GM06990 (cell line): ENCODE measurements at places on chromosomes 7 and 10.

- no peak for DNase-seq
Observed at GRCh38 chr10:77180104-77180503, 457.5 kb downstream of the KCNMA1 start.

- no peak for DNase-seq
Observed at GRCh38 chr7:81273601-81274397, 354.9 kb upstream of the SEMA3C start.

DNA sequence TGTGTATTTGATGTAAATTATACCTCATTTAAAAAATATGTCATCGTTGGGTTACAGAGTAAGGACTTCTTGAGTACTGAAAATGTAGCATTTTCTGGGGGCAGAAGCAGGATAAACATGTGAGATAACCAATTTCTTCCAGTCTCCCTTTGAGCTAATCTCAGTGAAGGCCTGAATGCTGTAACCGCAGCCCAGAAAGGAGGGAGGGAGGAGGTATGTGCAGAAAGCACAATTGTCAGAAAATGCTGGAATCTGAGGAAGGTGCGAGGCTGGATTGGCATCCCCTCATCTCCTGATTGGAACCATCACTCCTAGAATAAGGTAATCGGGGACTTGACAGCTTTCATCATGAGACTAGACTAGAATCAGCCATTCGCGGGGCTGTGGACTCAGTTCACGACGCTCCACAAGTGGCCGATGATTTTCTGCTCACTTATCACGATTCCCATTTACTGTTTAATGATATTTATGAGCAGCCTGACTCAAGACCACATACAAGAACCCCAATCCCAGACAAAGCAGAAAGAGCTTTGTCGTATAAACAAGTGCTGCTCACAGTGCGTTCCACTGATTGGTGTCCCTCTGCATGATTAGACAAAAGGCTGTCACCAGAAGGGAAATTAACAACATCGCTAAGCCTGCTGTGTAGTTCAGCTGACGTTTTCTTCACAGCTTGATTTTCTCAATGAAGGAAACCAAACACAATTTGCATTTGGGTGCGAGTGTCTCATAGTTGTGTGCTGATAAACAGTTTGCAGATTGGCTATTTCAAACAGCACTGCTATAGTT, 93.2 kb downstream of the SVIL start:
- no peak for DNase-seq

- DNase-seq: no peak
Observed at GRCh38 chr10:76161301-76161582, 729.8 kb downstream of the LRMDA start.

DNA sequence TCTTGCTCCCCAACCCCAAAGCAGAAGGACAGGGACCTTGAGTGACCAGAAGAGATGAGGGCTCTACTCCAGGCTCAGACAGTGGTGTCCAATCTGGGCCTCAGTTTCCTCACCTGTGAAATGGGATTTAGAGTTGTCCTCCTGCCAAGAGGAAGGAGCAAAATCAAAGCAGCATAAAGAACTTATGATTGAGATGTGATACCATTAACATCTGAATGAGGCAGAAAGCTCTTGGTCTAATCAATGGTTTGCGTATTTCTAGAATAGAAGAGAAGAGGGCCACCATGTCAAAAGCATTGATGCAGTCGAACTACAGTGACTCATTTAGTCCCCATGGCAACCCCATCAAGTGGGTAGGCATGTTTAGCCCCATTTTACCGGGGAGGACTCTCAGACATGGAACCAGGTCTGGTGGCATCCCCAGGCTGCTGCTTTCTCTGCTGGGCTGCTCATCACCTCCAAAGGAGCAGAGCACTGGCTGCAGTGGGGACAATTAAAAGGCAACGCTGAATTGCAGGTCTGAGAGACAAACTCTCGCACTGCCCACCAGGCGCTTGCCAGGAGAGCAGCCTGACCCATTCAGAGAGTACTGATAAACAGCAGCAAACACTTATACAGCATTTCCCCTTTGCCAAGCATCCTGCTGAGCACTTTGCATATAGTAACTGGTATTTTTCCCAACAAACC, 175.9 kb downstream of the NEURL1 start:
- no peak for DNase-seq

DNA sequence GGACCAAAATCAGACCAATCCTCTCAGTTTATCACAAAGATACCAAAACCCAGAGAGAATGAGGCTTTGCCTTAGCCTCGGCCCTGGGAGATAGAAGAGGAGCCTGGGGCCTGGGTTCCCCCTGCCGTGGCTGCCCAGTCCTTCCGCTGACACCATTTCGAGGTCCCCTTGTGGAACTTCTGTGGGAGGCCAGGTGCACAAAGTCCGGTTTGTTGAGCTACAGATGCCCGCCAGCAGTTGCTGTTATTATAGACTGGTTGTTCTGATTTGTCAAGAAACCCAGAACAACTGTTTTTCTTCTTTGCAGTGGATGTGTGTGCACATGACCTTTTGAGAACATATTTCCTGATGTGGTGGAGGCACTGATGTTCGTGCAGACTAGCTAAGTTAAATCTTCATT, 47.6 kb downstream of the CUX1 start:
- no peak for DNase-seq

DNA sequence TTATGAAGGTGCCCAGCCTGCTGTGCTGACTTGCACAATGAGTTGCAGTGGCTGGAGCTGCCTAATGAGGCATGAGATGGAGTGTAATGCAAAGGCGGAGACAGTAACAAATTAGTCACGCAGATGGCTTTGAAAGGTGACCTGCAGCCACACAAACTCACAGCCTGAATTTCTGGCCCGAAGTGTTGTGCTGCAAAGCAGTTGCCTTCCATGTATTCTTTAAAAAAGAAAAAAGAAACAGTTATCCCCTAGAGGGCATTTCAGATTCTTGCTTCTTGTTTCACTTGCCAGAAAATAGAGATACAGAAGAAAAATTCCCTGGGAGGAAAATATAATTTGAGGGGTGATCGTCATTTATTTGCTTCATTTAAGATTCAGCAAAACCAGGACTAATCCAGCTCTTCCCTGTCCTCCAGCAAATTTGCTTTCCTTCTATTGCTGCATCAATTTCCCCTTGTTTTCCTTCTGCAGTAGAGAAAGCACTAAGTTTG, 239.9 kb downstream of the ADRA2A start:
- no peak for DNase-seq

DNA sequence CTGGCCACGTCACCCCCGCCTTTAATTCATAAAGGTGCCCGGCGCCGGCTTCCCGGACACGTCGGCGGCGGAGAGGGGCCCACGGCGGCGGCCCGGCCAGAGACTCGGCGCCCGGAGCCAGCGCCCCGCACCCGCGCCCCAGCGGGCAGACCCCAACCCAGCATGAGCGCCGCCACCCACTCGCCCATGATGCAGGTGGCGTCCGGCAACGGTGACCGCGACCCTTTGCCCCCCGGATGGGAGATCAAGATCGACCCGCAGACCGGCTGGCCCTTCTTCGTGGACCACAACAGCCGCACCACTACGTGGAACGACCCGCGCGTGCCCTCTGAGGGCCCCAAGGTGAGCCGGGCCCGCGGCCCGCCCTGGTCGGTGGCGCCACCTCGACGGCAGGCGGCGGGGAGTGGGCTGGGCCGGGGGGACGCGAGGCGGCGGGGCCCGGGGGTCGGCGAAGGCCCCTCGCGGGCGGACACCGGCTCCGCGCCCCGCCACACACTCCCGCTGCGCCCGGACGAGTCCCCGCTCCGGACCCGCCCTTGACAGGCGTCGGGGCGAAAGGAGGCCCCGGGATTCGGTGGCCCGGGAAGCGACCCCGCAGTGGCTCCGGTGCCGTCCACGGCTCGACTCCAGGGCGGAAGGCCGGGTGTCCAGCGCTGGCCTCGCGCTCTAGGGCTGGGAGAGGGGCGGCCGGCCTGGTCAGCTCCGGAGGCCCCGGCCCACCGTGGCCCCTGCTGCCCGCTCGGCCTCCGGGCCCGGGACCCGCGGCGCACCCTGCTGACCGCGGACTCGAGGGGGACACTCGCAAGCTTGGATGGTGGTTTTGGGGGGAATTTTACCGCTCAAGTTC, 557 bp downstream of the BAG3 start:
- DNase-seq: no peak

GRCh38 chr7:85423209-85423895, 236.5 kb upstream of the SEMA3D start:
- DNase-seq: no peak

GRCh38 chr7:118863966-118864365, 639.5 kb downstream of the ANKRD7 start:
- DNase-seq: no peak

GRCh38 chr7:64045301-64046040, at the start of gene ZNF727:
Gene ZNF727, plus strand, starts transcription at chr7:64045434. Its CDS starts 188 bp downstream, at chr7:64045622.
- no peak for DNase-seq

GRCh38 chr10:43315535-43316207, 48.8 kb upstream of the RASGEF1A start:
- DNase-seq: no peak

GRCh38 chr7:130649004-130649790, 19.4 kb downstream of the COPG2 start:
- peak; percentile 40 for DNase-seq
